ENCODE measurements at places on chromosomes 12 and 14.
A peak's percentile ranks its signal among the peaks of the same experiment; 100 is the strongest.

DNA sequence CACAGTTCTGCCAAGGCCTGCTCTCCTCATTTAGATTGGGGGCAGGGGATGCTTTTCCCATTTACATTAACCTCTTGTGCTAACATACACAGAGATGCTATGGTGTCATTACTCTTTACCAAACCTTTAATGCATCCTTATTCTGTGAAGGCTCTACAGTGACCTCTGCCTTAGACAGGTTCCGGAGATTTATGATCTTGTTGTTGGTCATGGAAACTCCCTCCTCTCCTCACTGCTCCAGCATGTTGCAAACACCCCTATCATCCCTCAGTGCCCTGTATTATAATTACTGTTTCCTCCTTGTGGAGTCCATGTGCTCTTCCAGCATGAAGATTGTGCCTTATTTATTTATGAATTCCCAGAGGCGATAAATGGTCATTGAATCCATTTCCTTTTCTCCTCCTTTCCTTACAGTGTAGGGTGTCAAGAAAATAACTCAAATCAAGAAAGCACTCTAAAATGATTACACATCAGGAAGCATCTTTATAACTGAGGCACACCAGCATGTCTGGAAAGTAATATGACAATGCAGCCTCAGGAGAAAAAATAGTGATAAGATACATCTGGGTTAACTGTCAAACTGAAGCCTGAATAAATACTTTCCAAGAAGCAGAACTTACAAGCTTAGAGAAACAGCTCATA lies 37.8 kb downstream of the RTN1 start:
- DNase-seq: no peak

DNA sequence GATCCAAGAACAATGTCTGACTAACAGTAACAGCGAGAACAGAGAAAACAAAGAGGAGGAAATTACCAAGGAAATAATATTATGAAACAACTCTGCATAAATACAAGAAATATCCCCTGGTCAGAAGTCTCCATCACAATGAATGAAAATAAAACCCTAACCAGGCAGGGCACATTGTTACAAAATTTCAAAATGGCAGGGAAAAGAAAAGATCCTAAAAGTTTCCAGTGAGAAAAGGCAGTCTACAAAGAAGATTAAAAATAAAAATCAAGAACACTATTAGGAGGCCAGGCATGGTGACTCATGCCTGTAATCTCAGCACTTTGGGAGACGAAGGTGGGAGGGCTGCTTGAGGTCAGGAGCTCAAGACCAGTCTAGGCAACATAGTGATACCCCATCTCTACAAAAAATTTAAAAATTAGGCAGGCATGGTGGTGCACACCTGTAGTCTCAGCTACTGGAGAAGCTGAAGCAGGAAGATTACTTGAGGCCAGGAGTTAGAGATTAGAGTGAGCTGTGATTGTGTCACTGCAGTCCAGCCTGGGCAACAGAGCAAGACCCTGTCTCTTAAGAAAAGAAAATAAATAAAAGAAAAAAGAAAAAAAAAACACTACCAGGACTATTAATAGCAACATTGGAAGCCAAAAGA lies 47.8 kb downstream of the FERMT2 start:
- no peak for DNase-seq

DNA sequence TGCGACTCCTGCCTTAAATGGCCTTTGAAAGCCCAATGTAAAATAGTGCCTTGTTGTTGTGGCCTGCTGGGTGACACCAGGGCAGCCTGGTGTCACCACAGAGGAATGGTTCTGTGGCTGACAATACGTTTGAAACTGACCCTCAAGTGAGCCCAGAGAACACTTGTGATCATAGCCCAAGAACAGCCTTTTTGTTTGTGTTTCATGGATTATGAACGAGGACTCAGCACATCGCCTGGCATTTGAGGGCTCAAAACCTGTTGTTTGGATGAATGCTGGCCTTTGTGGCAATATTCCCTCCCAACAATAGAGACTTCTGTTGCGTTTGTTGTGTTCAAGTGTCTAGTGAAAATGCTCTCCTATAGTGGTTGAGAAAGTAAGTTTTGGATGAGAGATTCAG lies 48.5 kb downstream of the TSPAN9 start:
- no peak for DNase-seq

GRCh38 chr12:121284551-121285390 lies 11.7 kb downstream of the CAMKK2 start:
- DNase-seq: no peak

GRCh38 chr12:24491968-24492367 lies 456.9 kb downstream of the BCAT1 start:
- DNase-seq: no peak

GRCh38 chr14:36942522-36943245 lies 229.7 kb downstream of the SLC25A21 start:
- no peak for DNase-seq

GRCh38 chr14:105059925-105060565 lies 5.2 kb downstream of the GPR132 start:
- no peak for DNase-seq

DNA sequence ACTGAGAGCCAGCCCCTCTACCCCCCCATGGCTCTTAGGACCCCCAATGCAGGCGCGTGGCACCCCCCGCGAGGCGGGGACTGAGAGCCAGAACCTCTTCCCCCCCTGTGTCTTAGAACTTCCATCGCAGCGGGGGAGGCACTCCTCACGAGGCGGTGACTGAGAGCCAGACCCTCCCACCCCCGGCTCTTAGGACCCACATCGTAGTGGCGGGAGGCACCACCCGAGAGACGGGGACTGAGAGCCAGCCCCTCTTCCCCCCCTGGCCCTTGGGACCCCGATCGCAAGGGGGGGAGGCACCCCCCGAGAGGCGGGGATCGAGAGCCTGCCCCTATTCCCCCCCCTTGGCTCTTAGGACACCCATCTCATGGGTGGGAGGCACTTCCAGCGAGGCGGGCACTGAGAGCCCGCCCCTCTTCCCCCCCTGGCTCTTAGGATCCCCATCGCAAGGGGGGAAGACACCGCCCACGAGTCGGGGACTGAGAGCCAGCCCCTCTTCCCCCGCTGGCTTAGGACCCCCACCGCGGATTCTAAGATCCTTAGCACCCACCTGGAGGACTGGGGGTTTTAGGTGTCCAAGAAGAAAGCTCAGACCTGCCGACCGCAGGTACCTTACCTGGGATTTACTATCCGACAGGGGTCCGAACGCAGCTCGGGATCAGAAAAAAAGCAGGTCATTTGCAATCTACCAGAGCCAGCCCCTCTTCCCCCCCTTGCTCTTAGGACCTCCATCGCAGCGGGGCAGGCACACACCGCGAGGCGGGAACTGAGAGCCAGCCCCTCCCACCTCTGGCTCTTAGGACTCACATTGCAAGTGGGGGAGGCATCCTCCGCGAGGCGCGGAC lies 44.9 kb downstream of the DDX11 start:
- DNase-seq: peak; percentile 20

DNA sequence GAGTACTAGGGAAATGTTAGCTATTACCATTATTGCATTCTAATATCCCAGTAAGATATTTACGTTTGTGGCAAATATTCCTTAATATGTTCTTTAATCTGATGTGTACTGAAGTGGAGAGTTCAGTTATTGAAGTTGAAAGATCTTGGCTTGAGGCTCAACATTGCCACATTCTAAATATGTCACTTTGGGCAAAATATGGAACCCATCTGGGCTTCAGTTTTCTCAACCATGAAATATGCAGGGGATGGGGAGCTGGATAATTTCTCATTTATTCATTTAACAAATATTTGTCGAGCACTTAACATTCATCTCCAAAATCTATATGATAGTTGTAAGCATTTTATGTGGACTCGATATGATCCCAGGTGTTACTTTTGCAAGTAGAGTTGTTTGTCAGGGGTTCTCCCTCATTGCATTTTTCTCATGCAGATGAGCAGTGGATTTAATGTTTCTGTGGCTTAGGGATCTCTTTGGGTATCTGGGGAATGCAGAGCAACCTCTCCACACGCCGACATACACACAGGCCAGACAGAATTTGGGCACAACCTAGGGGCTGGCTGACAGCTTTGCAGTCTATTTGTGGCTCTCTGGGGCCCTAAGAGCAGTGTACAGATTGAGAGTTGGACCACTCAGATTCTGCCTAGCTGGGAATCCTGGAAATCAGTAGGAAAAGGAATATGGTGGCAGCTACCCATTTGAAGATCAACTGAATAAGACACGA lies 26.6 kb upstream of the APPL2 start:
- DNase-seq: no peak

GRCh38 chr14:103806805-103807204 lies 40.6 kb downstream of the PPP1R13B start:
- DNase-seq: no peak

GRCh38 chr14:32980902-32981501 lies 42.3 kb downstream of the NPAS3 start:
- DNase-seq: no peak

DNA sequence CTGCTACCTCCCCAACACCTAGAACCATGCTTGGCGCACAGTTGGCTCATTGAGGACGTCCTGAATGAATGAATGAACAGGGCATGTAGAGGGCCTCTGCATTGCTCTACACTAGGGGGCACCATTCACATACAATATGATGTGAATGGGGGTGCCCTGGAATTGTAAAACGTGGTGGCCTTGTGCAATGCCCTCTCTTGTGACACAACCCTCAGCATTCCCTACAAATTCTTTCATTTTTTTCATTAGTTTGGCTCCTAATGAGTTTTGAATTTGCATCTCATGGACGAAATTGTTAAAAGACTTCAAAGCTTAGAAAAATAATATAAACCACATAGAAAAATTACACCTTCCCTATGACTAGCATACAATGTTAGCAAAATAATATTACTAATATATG lies 2.3 kb upstream of the DIO2 start:
- DNase-seq: no peak

- DNase-seq: no peak
Measured at GRCh38 chr12:120764816-120765215, 39.2 kb downstream of the ACADS start.

DNA sequence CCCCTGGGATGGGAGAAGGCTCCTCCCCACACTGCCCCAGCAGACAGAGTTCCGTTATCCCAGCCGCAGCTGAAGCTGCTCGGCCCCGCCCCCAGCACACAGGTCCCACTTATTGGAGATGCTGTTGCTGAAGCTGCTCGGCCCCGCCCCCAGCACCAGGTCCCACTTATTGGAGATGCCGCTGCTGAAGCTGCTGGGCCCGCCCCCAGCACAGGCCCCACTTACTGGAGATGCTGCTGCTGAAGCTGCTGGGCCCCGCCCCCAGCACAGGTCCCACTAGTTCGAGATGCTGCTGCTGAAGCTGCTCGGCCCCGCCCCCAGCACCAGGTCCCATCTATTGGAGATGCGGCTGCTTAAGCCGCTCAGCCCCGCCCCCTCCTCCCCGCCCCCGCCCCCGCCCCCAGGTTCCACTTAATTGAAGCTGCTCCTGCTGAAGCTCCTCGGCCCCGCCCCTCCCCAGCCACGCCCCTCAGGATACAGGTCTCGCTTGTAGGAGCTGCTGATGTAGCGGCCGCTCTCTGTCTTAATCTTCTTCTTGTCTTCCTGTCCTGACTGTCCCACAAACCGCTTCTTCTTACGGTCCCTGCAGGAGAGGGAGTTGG lies 12.0 kb downstream of the CFAP73 start:
- DNase-seq: no peak

- no peak for DNase-seq
Measured at GRCh38 chr12:104969343-104969742, 11.3 kb upstream of the SLC41A2 start.

DNA sequence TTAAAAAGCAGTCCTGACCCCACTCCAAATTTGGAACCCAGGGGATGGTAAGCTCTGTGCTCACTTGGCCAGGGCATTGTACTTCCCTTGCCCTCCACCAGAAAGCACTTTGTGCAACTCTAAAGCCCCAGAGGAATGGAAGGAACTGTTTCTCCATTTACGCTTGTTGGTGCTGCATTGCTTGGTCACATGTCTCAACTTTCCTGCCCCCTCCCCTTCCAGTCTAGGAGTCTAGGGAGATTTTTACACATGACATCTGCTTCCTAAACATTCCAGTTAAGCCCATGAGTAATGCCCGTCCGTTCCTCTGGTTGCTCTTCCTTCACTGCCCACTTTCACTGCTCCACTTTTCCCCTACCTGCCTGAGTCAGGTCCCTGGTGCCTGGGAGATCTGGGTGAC lies 92.6 kb upstream of the MAP1LC3B2 start:
- no peak for DNase-seq

GRCh38 chr12:54879150-54879549 lies 24.8 kb downstream of the MUCL1 start:
- no peak for DNase-seq

GRCh38 chr14:96579358-96579757 lies 77.2 kb downstream of the PAPOLA start:
- no peak for DNase-seq

DNA sequence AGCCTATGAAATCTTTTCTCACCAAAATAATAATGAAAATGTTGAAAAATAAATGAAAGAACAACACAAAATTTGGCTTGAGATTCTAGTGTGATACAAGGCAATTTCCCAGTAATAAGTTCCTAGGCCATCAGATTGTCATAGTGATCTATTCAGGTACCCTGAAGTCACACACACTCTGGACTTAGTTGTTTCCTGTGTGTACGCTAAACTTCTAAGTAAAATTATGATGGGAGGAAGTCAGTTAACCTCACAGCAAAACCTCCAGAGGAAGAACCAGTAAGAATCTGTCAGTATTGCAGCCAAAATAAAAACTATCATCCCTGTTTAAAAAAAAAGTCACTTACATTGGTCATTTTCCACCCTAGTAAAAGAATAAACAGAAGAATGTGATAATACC lies 81.9 kb downstream of the DBX2 start:
- no peak for DNase-seq

Measured in stimulated activated CD8-positive, alpha-beta memory T cell treated with anti-CD3 and anti-CD28 coated beads, Interleukin-2, amount 100 ng/mL, for 1 hour (primary cell).